ENCODE measurements at places on chromosomes 7 and 10.

DNA sequence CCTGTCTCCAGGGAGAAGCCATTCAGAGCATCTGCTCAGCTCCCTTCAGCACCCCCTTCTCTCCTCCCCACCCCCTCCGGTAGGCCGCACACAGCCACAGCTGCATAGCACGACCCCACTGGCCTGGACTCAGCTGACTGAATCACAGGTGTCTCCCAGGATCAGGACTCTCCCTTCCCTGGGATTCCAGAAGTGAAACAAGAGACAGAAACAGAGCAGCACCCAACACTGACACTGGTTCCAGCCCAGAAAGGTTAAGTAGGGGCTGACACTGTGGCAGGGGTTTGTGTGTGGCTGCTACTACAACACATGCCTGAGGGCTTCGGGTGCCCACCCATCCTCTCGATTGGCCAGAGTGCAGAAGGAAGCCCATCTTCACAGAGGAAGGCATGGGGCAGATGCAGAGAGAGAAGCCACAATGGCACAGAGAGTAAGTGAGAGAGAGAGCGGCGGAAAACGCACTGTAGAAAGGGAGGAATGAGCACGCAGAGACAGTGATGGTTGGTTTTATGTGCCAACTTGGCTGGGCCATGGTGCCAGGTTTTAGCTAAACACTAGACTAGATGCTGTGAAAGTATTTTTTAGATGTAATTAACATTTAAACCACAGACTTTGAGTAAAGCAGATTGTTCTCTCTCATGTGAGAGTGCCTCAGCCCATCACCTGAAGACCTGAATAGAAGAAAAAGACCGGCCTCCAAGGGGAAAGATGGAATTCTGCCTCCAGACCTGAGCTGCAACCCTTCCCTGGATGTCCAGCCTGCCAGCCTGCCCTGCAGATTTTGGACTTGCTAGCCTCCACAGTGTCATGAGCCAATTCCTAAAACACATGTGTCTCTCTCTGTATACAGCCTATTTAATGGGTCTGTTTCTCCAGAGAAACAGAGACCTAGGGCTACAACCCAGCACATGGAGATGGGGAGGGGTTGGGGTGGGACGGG is 107.5 kb downstream of the GRB10 start:
- DNase-seq: no peak

GRCh38 chr7:151384776-151385625 is 24.8 kb downstream of the WDR86 start:
- DNase-seq: no peak

GRCh38 chr7:41047211-41047610 is 655.7 kb downstream of the INHBA start:
- no peak for DNase-seq

DNA sequence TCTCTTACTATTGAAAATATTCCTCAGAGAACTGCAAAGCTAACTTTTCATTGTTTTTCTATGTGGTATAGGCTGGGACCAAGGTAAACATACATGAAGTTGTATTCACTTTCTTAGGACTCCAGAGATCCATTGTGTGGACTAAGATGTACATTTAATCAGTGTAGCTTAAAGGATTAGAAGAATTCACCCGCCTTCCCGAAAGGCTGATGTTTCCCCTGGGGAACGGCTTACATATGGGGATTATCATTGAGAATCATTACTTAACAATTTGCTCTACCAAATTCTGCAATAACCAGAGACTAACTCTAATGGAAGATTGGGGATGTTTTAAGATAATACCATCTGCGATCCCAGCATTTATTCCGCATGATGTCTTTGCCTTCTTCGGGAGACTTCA is 257.1 kb upstream of the KIAA1217 start:
- no peak for DNase-seq
